ENCODE measurements at places on chromosomes 4 and X.

DNA sequence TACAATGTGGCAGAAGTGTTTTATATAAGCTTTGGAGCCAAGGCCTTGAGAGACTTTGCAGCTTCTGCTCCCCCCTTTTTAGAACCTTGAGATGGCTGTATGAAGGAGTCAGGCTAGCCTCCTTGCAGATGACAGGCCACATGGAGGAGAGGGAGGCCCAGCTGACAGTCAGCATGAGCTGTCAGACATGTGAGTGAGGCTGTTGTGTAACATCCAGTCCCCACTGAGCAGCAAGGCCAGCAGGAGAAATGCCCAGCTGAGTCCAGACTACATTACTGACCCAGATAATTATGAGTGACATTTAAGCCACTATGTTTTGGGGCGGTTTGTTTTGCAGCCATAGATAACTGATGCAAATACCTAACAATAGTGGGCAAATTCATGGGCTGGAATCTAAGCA lies 515.3 kb upstream of the ARX start:
- no peak for DNase-seq

GRCh38 chr4:67926485-67926884 lies 36.8 kb downstream of the TMPRSS11A start:
- no peak for DNase-seq

GRCh38 chr4:41757521-41758156 lies 9.1 kb upstream of the PHOX2B start:
- DNase-seq, result no peak

DNA sequence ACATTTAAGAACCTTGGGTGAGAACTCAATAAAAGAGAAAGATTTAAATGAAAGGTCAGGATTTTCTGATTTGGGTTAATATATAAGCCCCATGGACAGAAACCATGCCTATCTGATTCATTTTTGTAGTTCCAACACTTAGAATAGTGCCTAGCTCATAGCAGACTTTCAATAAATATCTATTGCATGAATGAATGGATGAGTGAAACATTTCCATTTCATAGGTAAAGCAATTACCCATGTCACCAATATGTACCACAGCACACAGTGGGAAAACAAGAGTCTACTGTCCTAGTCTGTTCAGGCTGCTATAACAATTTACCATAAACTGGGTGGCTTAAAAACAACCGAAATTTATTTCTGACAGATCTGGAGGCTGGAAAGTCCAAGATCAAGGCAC lies 63.9 kb upstream of the PTPN13 start:
- DNase-seq, result no peak

GRCh38 chr4:106497271-106497670 lies 128.7 kb upstream of the GIMD1 start:
- no peak for DNase-seq

DNA sequence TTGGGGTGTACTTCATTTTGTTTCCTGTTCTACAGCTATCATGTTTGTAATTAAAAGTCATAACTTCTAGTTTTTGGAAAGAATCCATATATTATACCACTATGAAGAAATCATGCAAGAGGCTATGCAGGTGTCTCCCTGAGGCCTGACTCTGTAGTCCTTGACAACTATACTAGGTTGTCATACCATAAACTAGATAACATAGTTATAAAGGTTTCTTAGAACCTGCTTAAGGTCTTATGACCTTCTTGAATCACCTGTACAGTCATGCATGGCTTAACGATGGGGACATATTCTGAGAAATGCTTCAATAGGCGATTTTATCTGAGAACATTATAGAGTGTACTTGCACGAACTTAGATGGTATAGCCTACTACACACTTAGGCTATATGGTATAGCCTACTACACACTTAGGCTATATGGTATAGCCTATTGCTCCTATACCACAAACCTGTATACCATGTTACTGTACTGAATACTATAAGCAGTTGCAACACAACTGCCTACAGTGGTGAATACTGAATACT lies 3.3 kb downstream of the PWWP3B start:
- DNase-seq, result no peak

GRCh38 chr4:96652158-96652557 lies 812.3 kb downstream of the PDHA2 start:
- DNase-seq, result no peak

DNA sequence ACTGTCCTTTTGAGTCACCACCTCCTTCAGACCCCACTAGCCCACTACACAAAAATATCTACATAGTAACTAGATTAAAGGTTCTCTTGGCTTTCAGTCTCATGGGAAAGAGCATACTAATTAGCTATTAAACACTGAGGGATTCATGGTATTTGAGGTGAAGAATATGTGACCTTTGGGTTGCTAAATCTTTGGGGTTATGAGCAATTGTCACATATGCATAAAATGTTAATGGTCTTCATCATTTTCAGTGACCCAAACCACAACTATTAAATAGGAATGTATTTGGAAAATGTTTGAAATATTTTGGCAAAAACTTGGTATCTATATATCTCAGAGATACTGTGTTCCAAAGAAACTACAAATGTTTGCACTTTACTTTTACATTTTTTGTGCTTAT lies 365.1 kb downstream of the MAGEB5 start:
- no peak for DNase-seq

GRCh38 chrX:18360867-18361266 lies 6.4 kb upstream of the SCML2 start:
- no peak for DNase-seq

- no peak for DNase-seq
Observed at GRCh38 chr4:105624530-105624929, 72.1 kb downstream of the ARHGEF38 start.

GRCh38 chr4:119103263-119103662 lies 32.4 kb upstream of the MYOZ2 start:
- DNase-seq, result no peak

DNA sequence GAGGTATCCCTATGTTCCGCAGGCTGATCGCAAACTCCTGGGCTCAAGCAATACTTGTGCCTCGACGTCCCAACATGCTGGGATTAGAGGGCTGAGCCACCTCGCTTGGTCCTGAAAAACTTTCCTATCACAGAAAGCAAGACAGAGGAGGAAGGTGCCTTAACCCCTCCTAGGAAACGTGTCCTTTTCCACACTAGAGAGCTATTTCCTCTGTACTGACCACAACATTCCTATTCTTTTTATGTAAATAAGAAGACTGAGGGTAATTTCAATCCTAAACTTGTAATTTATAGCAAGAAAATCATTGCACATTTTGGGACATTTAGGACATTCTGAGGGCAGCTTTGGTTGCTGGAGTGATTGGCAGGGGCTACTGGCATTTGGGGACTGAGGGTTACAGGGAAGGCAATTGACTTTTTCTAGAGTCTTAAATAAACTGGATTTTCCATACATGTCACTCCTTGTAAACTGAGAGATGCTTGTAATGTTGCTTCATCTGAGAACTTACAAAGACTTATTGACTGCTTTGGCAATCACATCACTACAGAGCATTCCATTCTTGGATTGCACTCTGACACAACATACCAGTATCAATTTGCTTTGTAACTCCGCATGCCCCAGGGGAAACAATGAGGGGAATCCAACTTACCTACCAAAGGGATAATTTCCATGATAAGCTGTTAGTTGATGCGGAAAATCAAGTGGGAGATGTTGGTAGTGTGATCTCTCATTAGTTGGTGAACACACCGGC lies 15.6 kb downstream of the XAGE3 start:
- DNase-seq, result no peak

DNA sequence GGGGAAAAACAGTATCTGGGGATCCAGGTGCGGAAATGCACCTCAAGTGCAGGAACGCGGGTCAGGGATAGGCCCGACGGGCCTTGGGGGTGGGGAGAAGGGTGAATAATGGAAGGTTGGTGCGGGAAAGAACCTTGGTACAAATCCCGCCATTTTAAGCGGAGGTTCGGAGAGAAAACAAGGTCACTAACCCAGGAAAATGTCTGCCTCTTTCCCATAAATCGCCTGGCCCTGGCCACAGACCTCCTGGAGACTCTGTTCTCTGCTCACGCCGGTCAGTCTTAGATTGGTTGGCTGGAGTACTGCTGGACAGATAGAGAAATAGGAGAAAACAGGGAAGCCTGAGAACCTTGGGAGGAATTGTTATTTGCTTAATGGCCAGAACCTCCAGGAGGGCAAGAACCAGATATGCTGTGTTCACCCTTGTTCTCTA lies 897 bp upstream of the FBXL5 start:
- DNase-seq, result peak; percentile 35

GRCh38 chr4:63563288-63564014 lies 845.8 kb downstream of the TECRL start:
- DNase-seq, result no peak

DNA sequence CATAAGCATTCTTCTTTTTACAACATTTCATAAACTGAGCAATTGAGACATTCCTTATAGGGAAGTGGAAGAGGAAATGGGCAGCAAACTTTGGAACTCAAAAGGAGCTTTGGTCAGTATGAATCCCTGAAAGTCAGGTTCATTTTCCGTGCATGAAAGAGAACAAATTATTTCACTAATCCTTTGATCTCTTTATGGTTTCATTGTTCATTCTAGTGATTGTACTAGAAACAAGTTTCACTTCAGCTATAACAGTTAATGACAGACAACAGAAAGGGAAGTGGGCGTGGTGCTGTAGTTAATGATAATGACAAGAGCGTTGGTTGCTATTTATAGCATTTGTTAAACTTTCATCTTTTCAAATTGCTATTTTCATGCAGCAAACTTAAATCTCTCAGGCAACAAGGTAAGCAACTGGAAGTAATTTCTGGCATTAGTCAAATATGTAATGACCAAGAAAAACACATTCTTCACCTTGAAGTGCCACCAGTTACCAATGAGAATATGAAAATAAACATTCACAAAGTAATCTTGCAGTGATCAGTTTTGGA lies 98.4 kb downstream of the AREG start:
- no peak for DNase-seq

GRCh38 chr4:109969919-109970318 lies 57.2 kb downstream of the EGF start:
- no peak for DNase-seq

GRCh38 chr4:38069271-38069760 lies 109.1 kb downstream of the PTTG2 start:
- DNase-seq, result no peak

DNA sequence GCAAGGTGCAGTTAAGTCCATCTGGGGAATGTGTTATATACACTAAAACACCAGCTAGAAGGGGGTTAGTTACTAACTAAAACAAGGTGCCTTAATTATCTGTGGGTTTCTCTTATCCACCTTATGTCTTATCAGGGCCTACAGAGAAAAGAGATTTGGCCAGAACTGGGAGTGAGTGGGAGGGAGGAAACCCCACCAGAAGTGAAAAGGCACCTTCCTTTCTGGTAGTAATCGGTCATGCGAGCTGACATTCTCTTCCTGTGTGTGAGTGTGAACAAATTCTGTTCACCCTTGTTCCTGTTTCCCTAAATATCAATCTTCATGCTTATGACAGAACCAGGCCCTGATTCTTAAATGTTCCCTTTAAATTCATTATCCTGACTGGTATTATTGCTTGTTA lies 43.5 kb downstream of the SRPX2 start:
- no peak for DNase-seq

- DNase-seq, result no peak
Observed at GRCh38 chrX:18877469-18877868, 106.4 kb downstream of the PHKA2 start.

DNA sequence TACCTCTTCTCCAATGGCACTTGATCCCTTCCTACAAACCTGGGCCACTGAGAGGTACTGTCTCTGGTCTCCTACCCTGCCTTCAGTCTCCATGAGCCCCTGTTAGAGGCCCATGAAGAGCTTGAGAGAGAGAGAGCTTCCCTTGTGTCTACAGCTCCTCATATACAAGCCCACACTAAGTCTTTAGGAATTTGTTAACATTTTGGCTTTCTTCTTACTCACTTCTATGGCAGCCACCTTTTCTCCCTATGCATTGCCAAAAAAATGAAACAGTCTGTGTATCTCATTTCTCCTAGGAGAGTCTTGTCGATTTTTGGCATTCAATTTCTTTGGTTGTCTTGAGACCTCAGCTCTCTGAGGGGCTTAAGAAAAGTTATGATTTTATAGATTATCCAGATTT lies 90.9 kb upstream of the LNX1 start:
- DNase-seq, result no peak

GRCh38 chr4:55853484-55854046 lies at the start of gene EXOC1:
EXOC1 (plus strand) TSS chr4:55853648; CDS start chr4:55858324, 4,676 bp downstream.
- peak; percentile 90 for DNase-seq

GRCh38 chrX:130260316-130260715 lies 8.4 kb downstream of the ZNF280C start:
- no peak for DNase-seq

DNA sequence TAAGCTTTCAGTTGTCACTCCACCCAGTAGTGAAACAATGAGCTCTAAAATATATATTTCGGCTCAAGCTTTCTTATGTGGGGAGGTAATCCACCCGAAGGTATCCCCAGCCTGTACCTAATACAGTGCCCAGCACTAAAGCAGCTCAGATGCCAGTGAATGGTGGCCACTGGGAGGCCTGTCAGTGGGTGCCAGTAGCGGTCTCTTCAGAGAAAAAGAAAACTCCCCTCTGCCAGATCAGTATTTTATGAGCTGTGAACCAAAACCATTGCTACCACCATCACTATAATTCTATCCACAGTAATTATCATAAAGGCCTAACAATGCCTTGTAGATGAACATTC lies 835 bp upstream of the NFKB1 start:
- no peak for DNase-seq

Measured in NT2/D1 (cell line).